ENCODE measurements at places on chromosomes 16 and 17. TPM values are rescaled to one million over a fixed set of nuclear protein-coding genes. Genes with fewer than 3 reads are reported as not detected.
A peak's percentile ranks its signal among the peaks of the same experiment; 100 is the strongest.

- DNase-seq = no peak
Observed at GRCh38 chr17:44672479-44673093, 16.3 kb downstream of the MEIOC start.

The SMTNL2 gene
- total RNA-seq = 1.4 TPM

GRCh38 chr16:67191411-67191994, 452 bp upstream of the E2F4 start:
- DNase-seq = no peak

The KRTAP9-7 gene
- total RNA-seq = not detected

The TBC1D3D gene
- total RNA-seq = 0.23 TPM

- no peak for DNase-seq
Observed at GRCh38 chr16:20821682-20822081, 15.4 kb downstream of the REXO5 start.

DNA sequence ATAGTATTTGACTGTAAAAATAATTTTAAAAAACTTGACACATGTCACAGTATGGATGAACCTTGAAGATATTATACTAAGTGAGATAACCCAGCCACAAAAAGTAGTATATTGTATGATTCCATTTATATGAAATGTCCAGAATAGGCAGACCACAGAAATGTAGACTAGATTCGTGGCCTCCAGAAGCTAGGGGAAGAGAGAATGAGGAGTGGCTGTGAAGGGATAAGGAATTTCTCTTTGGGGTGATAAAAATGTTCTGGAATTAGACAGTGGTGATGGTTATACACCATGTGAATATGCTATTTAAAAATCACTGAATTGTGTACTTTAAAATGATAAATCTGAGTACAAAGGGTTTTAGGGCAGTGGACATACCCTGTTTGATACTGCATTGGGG, 253.1 kb upstream of the DYNLRB2 start:
- DNase-seq = no peak

The ACAP1 gene
- total RNA-seq = 1.3 TPM

The RASD1 gene
- 8.3 TPM for total RNA-seq

- DNase-seq = peak; percentile 53
Observed at GRCh38 chr17:9003355-9004131, 17.8 kb upstream of the NTN1 start.

DNA sequence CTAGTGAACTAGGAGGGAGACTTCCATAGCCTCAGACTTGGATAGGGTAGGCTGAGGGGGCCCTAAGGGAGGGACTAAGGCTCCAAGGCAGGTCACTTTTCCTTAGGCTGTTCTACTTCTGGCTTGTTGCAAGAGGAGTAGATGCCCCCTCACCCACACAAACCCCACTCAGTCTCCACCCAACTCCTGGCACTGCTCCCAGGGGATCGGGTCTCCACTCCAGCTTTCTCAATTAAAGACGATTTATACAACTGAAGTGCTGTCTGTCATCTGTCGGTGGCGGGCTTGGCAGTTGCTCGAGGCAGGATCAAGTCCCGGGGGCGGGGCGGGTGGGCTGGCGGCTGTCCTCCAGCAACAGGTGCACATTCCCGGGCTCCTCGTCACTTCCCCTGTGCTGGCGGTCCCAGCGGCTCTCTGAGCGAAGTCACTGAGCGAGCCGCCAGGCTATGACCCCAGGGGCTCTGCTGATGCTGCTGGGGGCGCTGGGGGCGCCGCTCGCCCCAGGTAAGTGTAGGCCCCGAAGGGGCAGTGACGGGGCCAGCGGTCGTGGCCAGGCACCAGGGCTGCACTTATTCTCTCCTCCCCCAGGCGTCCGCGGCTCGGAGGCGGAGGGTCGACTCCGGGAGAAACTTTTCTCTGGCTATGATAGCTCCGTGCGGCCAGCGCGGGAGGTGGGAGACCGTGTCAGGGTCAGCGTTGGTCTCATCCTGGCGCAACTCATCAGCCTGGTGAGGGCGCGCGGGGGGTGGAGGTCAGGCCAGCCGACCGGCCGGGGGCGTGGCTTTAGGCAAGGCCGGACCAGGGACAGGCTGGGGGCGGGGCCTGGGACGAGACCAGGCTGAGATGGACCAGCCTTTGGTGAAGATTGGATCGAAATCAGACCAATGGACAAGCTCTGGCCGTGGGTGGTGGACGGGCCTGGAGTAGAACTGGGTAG, at the start of gene CHRNB1:
TSS of gene CHRNB1 (plus strand) at position 380 of the 937 bp plus-strand sequence. CDS start at position 447, 67 bp downstream.
- DNase-seq = peak; percentile 73

GRCh38 chr16:66480265-66481080, 53.4 kb downstream of the BEAN1 start:
- no peak for DNase-seq

- DNase-seq = no peak
Observed at GRCh38 chr17:17729620-17730249, 48.5 kb downstream of the RAI1 start.

GRCh38 chr16:85266857-85267256, 154.6 kb upstream of the CIBAR2 start:
- no peak for DNase-seq

The WDR81 gene
- total RNA-seq = 13.2 TPM

GRCh38 chr17:2174014-2174413, 119.1 kb downstream of the HIC1 start:
- no peak for DNase-seq

DNA sequence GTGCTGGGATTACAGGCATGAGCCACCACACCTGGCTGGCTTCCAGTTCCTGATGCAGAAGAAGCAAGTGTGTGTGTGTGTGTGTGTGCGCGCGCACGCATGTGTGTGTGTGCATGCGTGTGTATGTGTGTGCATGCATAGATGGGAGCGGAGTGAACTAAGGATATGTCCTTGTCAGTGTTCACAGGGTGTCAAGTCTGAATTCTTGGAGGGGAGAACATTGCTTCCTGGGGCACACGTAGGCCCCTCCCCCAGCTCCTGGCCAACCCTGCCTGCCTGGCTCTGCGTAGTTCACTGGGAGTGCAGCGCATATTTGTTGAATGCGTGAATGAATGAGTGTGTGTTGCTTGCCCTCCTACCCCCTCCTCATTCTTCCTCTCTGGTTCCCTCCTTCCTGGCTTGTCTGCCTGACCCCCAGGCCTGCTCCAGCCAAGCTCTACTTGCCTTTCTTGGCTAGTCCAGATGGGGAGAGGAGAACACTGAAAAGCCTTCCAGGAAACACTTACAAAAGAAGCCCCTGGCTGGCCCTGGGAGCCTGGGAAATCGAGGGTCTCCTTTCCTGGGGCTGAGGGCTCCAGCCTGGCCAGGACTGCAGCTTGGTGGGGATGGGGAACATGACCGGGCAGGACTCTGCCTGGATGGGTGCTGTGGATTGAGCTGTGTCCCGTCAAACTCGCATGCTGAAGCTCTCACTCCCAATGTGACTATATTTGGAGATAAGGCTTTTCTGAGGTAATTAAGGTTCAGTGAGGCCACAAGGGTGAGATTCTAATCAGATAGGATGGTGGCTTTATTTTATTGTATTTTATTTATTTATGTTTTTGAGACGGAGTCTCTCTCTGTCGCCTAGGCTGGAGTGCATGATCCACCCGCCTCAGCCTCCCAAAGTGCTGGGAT, 27.9 kb downstream of the IGFBP4 start:
- DNase-seq = no peak

- no peak for DNase-seq
Observed at GRCh38 chr17:65554553-65555223, 6.8 kb downstream of the AXIN2 start.

DNA sequence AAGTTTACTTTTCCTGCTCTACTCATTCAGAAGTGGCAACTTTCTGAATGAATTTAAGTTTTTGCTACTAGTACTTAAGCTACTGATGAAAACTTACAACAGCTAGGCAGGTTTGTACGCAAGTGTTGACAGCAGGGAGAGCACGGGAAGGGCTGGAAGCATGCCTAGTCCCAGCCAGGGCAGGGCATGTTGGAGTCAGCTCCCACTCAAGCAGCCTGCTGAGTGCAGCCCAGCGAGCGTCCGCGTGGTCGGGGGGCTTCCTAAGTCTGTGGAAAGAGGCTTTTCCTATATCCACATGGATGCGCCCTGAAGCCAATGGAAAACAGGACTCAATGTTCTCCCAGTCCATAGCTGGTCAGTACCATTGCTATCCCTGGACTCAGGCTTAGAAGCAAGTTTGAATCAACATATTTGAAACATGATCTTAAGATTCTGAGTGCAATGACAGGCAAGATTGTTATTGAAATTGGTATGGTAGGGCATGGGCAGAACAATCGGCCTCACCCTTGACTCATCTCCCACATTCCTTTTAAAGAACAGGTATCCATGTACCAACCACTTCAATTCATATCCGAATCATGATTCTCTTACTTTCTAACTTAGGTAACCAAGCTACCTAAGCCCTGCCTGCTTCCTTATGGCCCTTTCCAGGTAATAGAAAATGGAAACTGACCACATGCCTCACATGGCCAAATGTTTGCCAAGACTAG, 22.5 kb downstream of the CYB5D2 start:
- no peak for DNase-seq

DNA sequence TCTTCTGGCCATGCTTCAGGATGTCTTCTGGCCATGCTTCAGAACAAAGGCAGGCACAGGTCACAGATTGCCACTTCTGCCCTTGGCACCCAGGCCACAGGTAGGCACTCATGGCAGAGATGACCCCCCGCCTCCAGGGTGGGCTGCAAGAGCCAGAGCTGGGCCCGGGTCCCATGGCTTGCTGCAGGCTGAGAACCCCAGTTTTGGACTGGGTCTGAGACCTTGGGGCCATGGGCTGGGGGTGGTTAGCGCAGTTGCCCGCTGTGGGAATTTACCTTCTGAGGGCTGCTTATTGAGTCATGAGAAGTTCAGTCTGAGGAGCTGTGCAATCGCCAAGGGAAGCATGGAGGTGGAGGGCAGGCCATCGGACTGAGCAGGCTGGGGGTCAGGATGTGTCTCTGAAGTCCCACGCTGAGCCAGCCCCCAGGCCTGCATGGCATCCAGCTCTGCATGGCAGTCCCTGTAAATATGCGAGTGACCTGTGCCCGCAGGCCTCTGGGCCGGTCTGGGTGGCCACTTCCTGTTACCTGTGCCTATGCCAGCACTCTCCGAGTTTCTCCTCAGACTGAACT, 1.7 kb downstream of the ANKRD13B start:
- DNase-seq = no peak

- no peak for DNase-seq
Observed at GRCh38 chr17:32460054-32460453, 15.7 kb downstream of the PSMD11 start.

GRCh38 chr17:56899403-56899802, 14.4 kb downstream of the TRIM25 start:
- no peak for DNase-seq
